SW 1271 (cell line): ENCODE measurements at places on chromosomes 12 and 14.

- DNase-seq: no peak
Observed at GRCh38 chr12:96770219-96771102, 136.6 kb upstream of the NEDD1 start.

GRCh38 chr14:81797315-81797714, 263.7 kb upstream of the SEL1L start:
- no peak for DNase-seq

GRCh38 chr14:104869669-104870367, 4.8 kb downstream of the CEP170B start:
- DNase-seq: no peak

- DNase-seq: no peak
Observed at GRCh38 chr12:116508145-116509121, 50.7 kb upstream of the MAP1LC3B2 start.

DNA sequence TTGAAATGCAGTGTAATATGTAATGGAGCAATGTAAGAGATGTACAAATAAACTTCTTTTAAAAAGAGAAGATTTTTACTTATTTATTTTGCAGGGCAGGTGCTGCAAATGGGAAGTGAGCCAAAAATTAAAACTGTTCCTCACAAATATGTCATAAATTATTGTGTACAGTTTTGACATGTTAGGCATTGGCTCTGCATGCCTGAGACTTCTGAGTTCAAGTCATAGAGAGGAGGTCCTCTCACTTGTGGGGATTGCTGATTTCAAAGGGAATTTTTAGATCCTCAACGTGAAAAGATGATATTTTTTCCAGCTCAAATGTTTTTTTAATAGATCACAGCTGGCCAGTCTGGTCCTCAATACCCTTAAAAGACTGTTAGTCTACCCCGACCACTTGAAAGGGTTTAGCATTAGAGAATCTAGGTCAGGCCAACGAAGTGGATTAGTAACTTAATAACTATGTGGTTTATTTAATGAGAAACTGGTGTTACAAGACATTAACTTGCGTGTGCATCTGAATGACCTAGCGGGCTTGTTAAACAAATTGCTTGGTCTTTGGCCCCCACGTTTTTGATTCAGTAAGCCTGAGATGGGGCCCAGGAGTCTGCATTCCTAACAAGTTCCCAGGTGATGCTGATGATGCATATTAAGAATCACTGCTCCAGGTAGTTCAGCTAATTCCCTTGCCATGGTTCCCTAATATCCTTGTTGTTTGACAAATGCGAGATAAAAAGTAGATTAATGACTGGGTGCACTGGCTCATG, 30.9 kb upstream of the WDR89 start:
- DNase-seq: no peak

GRCh38 chr12:54394281-54394719, 9.8 kb upstream of the ZNF385A start:
- DNase-seq: peak; percentile 27

DNA sequence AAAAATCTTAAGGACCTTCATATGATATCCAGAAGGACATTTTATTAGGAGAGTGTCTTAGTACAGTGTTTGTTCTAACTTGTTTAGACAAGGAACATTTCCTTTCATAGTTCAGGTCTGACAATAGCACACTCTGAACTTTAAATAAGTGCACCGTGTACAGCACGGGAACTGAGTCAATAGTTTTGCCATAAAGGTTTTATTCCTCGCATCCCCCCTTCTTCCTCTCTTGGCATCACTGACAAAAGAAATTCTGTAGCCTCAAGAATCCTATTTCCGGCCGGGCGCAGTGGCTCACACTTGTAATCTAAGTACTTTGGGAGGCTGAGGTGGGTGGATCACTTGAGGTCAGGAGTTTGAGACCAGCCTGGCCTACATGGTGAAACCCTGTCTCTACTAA, 58.3 kb downstream of the TMCC3 start:
- no peak for DNase-seq

- no peak for DNase-seq
Observed at GRCh38 chr14:63027719-63028118, 17.5 kb downstream of the KCNH5 start.

- peak; percentile 52 for DNase-seq
Observed at GRCh38 chr12:8544295-8544694, 3.6 kb upstream of the CLEC4E start.

DNA sequence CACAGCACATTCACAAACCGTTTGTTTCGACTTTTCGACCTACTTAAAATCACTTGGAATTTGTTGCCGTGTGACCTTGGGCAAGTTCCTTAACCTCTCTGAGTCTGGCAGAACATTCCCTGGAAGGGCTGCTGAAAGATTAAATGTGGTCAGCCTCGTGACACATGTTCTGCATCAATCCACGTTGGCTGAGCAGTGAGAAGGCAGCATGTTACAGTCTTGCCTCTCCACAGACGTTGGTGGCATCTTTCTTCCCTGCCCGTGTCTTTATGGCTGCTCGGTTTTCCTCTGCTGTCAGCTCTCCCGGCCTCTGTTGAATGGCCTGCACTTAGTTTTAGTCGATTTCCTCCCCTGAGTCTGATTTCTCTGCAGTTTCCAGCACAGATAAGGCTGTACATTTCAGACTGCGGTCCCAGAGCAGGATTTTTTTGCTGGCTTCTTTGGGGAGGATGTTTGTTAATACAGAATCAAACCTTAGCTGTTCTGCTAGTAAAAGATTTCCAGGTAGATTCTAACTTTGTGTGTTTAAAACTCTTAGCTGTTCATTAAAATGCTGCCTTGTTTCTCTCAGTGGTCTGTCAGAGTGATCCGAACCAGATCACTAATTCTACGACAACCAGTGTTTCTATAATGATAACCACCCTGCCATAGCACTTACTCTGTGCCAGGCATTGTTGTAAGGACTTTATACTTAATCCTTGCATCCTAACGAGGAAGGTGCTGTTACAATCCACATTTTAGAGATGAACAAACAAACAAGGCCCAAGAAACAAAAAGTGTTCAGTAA, 217.1 kb downstream of the CHST11 start:
- no peak for DNase-seq

GRCh38 chr14:75049136-75049535, 2.1 kb downstream of the MLH3 start:
- DNase-seq: no peak

GRCh38 chr12:124655048-124655697, 87.8 kb upstream of the NCOR2 start:
- DNase-seq: no peak

DNA sequence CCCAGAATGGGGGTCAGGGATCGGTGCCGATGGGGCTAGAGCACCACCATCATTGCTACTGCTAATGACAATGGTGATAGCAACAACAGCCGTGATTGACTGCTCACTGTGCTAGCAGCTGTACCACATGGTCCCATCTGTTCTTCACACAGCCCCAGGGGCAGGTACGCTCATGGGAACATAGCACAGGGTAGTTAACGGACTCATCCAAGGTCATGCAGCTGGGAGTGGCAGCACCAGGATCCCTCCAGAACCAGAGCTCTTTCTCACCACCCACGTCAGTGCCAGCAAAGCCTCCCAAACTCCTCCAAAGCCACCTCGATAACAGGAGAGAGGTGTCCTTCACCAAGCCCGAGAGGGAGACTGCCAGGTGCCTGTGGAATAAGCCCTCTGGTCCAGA, 11.2 kb upstream of the DYNC1H1 start:
- DNase-seq: no peak

- no peak for DNase-seq
Observed at GRCh38 chr12:3950714-3951320, 77.6 kb upstream of the PARP11 start.

DNA sequence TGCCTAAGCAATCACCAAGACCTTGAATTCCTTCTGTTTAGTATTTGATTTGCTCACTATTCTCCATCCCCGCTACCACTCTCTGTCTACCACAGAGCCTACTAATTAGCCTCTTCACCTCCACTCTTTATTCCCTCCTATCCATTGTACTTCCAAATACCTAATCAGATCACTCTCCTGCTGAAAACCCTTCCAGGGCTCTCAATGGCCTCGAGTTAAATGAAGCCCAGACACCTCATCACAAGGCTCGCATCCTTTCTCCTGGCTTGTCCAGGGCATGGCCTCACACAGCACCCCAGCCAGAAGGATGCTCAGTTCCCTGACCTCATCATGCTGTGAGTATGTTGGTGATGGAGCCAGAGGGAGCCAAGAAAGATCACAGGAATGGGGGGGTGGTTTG, 71.4 kb upstream of the PRMT8 start:
- DNase-seq: no peak

GRCh38 chr12:72365151-72365550, 93.0 kb downstream of the TRHDE start:
- no peak for DNase-seq

DNA sequence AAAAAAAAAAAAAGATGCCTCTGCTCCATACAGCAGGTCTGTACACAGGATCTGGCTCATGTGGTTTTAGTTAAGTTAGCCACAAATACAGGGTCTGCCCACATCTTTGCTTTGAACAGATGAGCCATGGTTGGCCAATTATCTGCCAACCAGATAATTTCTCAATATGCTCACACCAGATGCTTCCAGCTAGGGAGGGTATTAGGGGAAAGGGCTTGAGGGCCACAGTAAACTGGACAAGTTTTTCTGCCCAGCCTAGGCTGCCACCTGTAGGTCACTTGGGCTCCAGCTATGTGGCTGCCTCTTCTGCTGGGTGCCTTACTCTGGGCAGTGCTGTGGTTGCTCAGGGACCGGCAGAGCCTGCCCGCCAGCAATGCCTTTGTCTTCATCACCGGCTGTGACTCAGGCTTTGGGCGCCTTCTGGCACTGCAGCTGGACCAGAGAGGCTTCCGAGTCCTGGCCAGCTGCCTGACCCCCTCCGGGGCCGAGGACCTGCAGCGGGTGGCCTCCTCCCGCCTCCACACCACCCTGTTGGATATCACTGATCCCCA, 776 bp downstream of the RDH5 start:
- DNase-seq: peak; percentile 89

DNA sequence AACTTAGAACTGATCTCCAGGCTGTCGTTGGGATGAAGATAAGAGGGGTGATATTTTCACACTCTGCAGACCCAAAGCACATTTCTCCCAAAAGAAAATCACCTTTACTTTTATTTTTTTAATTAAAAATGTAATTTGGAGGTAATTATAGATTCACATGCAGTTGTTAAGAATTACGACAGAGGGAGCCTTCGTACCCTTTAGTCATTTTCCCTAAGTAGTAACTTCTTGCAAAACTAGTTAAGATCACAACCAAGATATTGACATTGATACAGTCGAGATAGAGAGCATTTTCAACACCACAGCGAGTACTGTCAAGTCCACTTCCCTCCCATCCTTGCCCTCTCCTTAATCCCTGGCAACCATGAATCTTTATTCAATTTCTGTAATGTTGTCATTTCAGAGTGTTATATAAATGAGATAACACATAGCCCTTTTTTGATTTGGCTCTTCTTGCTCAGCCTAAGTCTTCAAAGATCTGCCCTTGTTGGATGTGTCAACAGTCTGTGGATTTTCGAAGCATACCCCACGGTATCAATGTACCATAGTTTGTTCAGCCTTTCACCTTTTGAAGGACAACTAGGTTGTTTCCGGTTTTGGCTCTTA, 39.6 kb downstream of the DNAH10 start:
- DNase-seq: no peak

- DNase-seq: no peak
Observed at GRCh38 chr12:3250034-3250433, 172.9 kb downstream of the TSPAN9 start.

DNA sequence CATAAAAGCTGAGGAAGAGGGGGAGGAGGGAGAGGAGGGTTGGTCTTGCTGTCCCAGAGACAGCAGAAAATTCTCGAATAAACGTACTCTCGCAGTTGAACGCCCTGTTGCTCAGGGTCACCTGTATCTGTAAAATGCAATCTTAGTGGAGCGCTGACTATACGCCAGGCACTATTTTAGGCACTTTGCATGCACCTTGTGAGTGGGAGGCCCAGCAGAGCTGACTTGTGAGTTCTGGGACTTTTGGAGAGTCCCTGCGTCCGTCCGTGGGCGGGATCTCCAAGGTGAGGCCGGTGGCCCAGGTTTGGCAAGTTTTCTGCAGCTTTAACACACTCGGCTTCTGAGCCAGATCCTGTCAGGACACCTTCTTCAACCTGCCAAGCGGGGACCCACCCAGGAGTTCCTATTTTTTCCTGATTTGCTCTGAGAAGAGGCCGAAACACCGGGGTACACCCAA, 32.5 kb upstream of the PLEKHG6 start:
- DNase-seq: no peak

GRCh38 chr14:94074534-94074933, 6.5 kb downstream of the DDX24 start:
- DNase-seq: no peak

- DNase-seq: no peak
Observed at GRCh38 chr12:47035484-47035883, 43.9 kb upstream of the PCED1B start.

GRCh38 chr14:51576879-51577278, 74.8 kb upstream of the FRMD6 start:
- DNase-seq: no peak

- DNase-seq: peak; percentile 71
Observed at GRCh38 chr12:123601602-123602489, at the start of gene DDX55. Gene DDX55, plus strand, starts transcription at chr12:123602099. Its CDS starts 50 bp downstream, at chr12:123602149.

GRCh38 chr14:22533057-22533704, 55.8 kb downstream of the DAD1 start:
- no peak for DNase-seq

DNA sequence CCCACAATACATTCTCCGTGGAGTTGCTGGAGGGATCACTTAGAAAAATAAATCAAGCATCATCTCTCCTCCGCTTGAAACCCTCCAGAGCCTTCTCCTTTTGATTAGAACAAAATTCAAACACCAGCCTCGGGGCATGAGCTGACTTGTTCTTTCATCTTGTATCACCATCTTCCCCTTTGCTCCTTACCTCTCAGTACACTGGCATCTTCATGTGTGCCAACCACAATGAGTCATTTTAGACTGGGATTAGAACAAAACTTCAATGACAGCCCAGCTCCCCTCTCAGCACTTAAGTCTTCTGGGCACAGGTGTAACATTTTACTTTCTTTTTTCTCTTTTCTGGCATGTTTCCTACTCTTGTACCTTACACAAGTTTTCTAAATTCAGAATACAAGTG, 1159.2 kb upstream of the TMEM132C start:
- no peak for DNase-seq

DNA sequence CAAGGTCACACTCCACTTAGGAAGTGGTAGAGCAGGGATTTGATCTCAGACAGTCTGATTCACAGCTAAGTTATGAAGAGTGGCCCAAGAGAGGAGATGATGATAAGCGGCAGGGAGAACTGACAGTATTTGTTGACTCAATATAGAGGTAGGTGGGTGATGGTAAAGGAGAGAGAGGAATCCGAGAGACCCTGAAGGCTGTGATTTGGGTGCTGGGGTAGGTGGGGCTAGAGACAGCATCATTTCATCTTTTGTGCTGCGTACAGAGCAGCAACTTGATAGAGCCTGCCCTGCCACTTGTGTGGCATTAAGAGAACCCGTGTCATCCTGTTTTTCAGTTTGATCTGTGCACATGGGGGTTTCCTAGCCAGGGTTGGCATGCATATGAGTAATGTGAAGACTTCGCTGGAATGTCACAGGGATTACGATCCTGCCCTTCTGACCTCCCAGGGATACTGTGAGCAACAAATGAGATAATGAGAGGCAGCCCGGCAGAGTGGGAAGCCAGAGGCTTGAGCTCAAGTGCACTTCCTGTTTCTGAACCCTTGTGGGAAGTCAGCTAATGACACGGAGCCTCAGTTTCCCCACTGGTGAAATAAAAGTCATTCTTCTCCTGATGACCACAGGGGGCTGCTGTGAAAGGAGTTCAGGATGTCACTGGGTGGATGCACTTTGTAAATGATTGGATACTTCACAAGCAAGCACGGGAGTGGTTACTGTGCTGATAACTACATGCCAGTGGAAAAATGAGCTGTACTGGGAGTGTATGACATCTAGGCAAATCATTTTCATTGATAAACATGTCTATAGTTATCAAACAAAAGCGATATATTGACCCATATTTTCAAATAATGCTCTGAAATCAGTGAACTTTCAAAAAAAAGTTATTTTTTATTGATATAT, 59.5 kb upstream of the IGF1 start:
- peak; percentile 98 for DNase-seq
